ENCODE measurements at places on chromosomes 1 and 21.
A peak's percentile ranks its signal among the peaks of the same experiment; 100 is the strongest.

DNA sequence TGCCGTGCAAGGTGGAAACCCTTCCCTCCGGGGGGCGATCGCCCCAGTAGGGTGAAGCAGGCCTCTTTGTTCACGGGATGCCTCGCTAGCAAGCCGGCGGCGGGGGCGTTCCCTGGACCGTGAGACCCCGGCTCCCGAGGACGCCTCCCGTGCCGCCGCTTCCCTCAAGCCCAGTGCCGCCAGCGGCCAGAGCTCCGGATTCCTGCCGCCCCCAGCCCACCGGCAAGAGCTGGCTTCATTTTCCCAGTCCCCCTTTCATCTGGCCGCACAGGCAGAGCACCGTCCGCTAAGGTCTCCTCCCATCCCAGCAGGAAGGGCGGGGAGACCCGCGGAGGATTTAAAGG lies 16.3 kb downstream of the IER5 start:
- no peak for DNase-seq

DNA sequence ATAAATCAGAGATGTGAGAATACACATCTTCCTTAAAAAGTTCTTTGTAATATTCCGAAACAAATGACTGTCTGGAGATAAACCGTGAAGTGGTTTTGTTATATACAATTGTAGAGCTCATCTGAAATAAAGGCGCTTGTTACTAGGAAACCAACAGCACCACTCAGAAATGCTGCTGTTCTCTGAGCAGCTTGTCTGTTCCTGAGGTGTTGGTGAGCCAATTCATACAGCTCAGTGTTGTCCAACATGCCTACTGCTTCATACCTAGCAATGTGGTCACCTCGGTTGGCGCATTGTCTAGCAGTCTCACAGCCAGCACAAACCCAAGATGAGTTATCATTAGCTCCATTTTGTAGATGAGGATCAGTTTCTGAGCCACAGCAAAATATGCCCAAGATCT lies 44.4 kb downstream of the GFI1 start:
- no peak for DNase-seq

DNA sequence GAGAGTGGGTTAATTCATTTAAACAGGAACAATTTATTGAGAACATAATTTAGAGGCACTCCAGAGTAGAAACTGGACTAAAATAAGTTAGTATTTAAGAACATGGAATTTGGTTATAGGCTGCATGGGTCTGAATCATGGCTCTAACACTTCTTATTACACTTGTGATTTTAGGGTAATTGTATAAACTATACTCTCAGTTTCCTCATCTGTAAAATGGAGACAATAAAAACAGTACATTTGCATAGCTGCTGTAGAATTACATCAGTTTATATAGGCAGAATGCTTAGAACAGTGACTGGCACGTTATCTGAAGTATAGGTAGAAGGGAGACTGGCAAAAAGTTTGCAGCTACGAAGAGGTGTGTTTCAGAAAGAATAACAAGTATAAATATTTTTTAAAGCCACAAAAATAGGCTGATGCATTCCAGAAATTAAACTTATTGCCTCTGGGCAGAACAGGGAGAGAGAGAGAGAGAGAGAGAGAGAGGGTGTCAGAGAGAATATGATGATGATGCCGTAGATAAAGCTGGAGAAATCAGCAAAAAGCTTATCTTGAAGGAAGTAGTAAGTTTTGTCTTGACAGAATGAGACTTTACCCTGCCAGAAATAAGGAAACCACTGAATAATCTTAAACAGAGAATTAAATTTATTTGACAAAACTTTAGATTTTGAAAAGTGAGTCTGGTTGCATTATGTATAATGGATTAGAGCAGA lies 8.1 kb upstream of the OR6K3 start:
- DNase-seq = no peak

DNA sequence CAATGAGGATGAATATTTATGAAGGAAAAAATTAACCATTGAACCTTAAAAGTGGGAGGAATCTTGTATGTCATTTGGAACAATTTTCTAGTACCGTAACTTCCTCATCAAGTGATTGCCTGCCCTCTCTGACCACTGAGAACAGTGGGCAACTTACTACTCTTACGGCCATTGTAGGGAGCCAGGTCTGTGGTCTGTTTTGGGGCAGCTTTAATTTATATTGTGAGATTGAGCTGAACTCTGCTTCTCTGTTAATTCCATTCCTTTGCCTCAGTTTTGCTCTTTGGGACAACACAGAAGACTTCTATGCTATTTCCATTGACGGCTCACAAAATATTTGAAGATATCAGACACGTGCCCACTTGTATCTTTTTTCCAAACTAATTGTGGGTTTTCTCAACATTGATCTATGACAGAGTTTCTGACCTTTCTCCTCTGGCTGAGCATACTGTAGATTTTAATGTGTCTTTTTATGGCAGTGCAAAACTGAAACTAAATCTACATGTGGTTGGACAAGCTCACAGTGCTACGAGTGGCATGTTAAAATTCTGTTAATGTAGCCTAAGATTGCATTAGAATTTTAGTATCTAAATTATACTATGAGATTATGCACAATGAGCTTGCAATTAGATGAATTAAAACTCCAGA lies 27.8 kb upstream of the ZNF281 start:
- DNase-seq = no peak

GRCh38 chr1:71351438-71351837 lies 270.6 kb upstream of the ZRANB2 start:
- DNase-seq = no peak

DNA sequence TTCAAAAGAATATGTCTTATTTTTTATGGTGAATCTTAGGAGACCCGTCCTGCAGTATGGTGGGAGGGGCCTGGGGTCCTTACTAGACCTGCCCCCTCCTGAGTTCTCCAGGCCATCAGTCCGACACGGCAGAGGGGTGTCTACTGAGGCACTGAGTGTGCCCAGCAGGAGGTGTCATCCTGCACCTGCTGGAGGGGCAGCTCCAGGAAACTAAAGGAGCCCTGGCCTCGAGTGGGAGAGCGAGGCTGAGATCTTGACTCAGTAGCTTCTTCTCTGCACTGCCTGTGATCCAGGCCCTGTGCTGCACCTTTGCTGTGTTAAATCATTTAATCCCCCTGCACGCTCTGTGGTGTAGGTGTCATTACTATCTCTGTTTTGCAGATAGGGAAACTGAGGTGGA lies 587.7 kb downstream of the PTPRU start:
- no peak for DNase-seq

DNA sequence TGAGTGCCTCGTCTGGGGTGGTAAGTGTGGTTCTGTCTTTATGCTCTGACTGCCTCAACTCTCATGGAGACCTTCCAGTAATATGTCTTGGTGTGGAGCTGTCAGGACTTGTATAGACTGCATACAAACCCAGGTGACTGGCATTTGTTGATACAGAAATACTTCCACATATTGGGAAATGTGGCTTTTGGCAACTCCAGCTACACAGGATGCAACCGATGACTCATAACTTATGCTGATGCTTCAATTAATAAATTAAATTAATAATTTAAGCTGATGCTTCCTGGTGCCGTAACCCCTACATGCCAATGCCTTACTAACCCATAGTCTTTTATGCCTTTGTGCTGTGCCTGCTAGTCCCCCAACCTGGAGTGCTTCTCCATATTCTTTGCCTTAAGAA lies 72.3 kb upstream of the ARTN start:
- no peak for DNase-seq

- peak; percentile 38 for DNase-seq
These were observed 1.2 kb downstream of the HDGF start for GRCh38 chr1:156750191-156750672.

GRCh38 chr1:53499257-53500203 lies 40.3 kb downstream of the DMRTB1 start:
- no peak for DNase-seq

GRCh38 chr21:33199100-33199464 lies 30.7 kb upstream of the IFNAR2 start:
- no peak for DNase-seq

DNA sequence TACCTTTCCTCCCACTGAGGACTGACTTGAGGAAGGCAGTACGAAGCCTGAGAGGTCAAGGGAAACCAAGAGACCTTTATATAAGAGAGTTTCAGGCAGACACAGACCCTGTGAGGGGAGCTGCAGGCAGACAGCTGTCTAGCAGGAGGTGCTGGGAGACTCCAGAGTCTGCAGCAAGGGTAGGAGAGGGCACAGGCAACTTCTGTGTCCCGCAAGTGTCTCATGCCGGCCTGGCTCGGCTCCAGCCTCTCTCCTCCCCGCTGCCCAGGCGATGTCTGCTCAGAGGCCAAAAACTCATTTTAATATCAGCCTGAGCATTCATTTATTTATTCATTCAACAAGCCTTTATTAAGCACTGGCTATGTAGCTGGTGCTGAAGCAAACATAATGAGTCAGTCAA lies 83.0 kb downstream of the KIRREL1 start:
- no peak for DNase-seq

DNA sequence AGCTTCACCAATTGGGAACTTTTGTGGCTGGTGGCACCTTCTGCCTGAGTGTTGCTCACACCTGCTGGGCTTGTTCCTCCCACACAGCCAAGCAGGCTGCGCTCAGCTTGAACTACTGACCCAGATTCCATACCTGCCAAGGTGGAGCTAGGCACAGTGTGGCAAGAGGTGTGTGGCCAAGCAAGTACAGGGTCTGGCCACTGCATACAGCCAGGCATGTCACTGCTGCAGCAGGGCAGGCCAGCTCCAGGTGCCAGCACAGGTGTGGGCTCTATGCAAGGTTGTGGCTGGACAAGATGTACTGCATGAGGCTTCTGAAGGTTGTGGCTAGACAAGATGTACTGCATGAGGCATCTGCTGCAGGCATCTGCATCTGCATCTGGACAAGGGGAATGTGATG lies 1254.8 kb downstream of the AMY1C start:
- no peak for DNase-seq

GRCh38 chr1:168082008-168082876 lies 54.5 kb downstream of the GPR161 start:
- DNase-seq = peak; percentile 71

- no peak for DNase-seq
These were observed 236.6 kb upstream of the RAB4A start for GRCh38 chr1:229034342-229034741.

GRCh38 chr1:211893260-211893659 lies 62.7 kb upstream of the LPGAT1 start:
- DNase-seq = no peak

- no peak for DNase-seq
These were observed 57.3 kb downstream of the DRAM2 start for GRCh38 chr1:111082421-111083203.

DNA sequence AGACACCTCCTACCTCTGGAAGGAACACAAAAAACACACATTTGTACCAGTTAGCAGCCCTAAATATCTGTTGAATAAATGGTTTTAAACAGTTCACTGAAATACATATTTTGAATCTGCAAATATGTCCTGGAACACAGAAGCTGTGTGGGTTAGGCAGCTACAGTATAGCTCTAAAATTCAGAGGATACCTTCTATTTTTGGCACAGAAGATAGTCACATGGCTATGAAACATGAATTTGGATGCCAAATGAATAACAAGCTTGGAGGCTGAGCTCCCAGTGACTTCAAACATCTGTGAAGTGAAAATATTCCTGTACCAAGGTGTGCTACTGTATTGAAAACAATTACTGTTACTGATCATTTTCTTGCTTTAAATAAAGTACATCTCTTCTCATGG lies 391.5 kb upstream of the ADGRL2 start:
- peak; percentile 15 for DNase-seq

DNA sequence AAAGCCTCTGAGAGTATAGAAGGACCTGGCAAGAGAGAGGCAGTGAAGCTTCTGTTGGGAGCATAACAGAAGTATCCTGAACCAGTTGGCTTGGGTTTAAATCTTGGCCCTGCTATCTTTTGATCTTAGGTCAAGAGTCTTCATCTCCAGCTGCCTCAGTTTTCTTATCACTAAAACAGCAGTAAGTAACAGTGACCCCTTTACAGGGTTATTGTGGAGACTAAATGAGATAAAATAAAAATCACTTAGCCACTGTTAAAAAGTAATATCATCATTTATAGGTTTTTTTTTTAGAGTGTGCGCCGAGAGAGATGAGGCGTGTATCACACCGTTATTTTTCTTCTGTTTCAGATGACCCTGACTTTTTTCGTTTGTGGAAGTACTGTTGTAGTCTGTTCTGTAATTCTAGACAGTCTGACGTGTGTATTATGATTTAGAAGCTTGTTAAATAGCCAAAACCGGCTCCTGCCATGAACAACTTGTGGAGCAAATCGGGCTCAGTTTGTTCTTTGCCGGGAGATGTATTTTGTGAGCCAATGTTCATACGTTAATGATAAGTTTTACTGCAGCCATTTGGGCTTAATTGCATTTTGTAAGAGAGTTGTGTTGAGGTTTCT lies 1.1 kb downstream of the THRAP3 start:
- DNase-seq = no peak

- no peak for DNase-seq
These were observed 9.5 kb downstream of the JAK1 start for GRCh38 chr1:64956733-64957441.

DNA sequence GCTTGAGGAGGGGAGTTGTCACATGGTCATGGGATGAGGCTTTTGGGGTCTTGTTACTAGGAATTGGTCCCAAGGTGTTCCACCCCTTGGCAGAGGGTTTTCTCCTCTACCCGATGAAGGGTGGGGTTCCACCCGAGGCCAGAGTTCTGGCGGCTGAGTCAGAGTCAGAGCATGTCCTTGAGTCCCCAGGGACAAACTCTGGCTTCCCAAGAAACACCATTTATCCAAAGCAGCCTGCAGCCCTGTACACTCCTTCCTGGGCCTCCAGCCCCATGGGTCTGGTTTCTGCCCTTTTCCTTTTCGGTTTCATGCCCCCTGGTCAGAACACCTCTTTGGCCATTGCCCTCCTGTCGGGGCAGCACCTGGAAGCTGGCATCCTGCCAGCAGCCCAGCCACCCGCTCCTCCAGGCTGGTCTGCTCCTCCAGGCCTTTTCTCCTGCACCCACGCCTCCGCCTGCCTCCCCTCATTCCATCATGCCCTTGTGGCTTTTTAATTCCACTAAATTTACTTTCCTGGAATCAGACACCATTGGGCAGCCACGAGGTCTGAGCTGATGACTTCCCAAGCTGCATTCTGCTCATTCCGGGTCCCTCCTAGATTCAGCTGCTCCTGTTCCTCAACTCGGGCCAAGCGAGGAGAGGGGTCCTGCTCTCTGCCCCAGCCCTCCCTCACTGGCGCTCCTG lies 301.7 kb upstream of the VAMP3 start:
- no peak for DNase-seq

GRCh38 chr1:183032122-183032921 lies 9.1 kb downstream of the LAMC1 start:
- DNase-seq = no peak

DNA sequence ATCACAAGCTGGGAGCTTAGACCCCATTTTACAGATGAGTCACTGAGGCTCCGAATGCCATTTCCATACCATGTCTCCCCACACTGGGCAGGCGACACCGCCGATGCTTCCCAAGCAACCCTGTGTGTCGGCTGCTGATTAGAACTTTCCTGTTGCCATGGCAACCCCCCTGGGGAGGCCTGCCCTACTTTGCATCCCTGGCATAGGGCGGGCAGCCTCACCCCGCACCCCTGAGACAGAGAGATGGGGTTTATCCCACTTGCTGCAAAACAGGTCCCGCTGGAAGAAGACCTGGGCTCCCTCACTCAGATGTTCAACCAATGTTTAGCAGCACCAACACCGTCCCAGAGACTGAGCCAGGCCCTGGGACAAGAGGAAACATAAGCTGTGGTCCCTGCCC lies 81.5 kb downstream of the CAMK2N1 start:
- DNase-seq = no peak

- DNase-seq = no peak
These were observed 30.5 kb upstream of the ZBTB8A start for GRCh38 chr1:32508761-32509160.

GRCh38 chr1:153688276-153688675 lies 9.8 kb downstream of the NPR1 start:
- no peak for DNase-seq

GRCh38 chr1:155042789-155043188 lies 8.3 kb upstream of the ADAM15 start:
- DNase-seq = no peak
